ENCODE measurements at places on chromosomes 5 and 9.
A peak's percentile ranks its signal among the peaks of the same experiment; 100 is the strongest.

GRCh38 chr5:94524841-94525697, 93.3 kb downstream of the KIAA0825 start:
- DNase-seq: peak; percentile 53

GRCh38 chr9:4086119-4087090, 213.5 kb downstream of the GLIS3 start:
- no peak for DNase-seq

GRCh38 chr5:28281351-28281750, 1243.0 kb upstream of the CDH9 start:
- no peak for DNase-seq

DNA sequence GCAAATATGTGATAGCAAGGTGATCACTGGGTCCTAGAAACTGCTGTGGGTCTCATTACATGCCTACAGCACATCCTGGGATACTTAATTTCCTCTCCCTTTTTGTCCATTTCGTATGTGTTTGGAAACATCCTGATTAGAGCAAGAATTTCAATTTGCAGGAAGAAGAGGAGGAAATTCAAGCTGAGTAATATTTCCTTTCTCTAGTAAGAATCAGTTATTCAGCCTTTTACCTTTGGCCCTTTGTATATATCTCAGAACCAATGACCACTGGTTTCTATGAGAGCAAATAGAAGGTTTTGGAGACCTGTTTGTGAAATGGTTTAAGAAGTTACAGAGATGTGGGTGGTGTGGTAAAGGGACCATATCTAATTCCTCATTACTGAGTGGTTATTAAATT, 171.6 kb downstream of the RMI1 start:
- no peak for DNase-seq

- DNase-seq: no peak
Measured at GRCh38 chr9:103730866-103731265, 363.2 kb upstream of the SMC2 start.

GRCh38 chr9:134046894-134047681, 20.7 kb downstream of the BRD3 start:
- no peak for DNase-seq

- DNase-seq: no peak
Measured at GRCh38 chr5:173534031-173534430, 82.4 kb downstream of the BOD1 start.

- DNase-seq: no peak
Measured at GRCh38 chr9:115412656-115413055, 294.7 kb upstream of the TNC start.
